ENCODE measurements at places on chromosomes 13 and 19. TPM values are rescaled to one million over a fixed set of nuclear protein-coding genes. Genes with fewer than 3 reads are reported as not detected.

The CRX gene
- not detected for total RNA-seq

DNA sequence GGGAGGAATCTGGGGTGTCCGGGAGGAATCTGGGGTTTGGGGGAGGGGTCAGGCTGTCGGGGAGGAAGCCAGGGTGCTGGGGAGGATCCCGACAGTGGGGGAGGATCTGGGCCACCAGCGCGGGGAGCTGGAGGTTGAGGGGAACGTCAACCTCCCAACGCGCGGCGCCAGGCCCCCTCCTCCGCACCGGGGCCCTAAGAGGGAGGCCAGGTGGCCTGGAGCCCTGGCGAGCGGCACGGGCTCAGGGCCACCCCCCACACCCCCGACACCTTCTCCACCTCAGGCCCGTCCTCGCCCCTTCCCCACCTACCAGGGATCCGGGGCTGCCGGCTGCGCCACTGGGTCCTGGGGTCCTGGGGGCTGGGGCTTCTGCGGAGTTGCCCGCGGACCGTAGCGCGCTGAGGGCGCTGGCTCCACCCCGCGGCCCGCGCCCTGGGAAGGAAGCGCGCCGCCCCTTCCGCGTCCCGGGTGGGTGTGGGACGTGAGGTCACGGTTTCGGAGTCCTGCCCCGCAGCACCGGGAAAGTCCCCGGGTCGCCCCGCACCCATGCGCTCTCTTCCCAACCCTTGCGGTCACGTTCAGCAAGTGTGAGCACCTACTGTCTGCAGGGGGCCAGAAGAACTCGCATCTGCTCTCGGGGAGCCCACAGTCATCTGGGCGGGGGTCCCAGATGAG, at the start of gene TICAM1:
Gene TICAM1, minus strand, starts transcription at position 409 of the 675 bp plus-strand sequence. CDS start 13,335 bp downstream, outside the sequence.
- peak within 1 kb of the TSS; percentile 87 for H3K27ac ChIP-seq
- H3K27me3 ChIP-seq, result no peaks in the 10 kb centered on the region

DNA sequence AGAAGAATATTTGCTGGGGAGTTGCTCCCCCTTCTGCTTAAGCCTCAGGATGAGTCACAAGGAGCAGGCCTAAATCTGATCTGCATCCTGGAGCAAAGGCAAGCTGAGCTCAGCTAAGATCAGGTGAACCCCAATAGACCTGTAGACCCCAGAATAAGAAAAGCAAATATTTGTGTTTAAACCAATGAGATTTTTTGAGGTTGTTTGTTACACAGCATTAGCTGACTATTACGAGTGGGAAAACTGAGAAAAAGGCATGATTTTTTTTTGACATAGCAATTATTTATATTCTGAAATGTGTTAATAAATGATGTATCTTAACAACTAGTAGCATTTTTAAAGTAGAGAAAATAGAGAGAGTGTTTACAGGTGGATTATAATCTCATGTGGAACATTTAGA, 45.1 kb downstream of the ADGRE3 start:
- H3K27ac ChIP-seq, result no peak overlapping the region
- H3K27me3 ChIP-seq, result peaks cover 2% of the 10 kb centered on the region
- DNase-seq, result no peak
- H3K4me1 ChIP-seq, result no peaks in the 10 kb centered on the region
- no peaks in the 10 kb centered on the region for H3K36me3 ChIP-seq

DNA sequence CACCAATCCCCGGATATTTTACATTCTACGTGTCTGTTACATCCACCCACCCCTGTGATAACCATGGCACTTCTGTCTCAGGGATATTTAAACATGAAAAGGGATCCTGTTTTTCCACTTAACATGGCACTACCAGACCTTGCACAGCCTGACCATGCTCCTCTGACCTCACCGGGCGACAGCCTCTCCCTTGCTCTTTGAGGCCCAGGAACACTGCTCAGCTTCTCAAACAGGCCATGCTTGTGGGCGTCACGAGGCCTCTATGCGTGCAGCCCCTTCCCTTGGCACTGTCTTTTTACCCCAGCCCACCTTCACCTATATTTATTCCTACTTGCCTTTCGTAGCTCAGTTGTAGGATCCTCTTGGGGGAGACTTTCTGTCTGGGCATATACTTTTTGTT, 385.6 kb downstream of the UQCRFS1 start:
- no peak overlapping the region for H3K27ac ChIP-seq
- no peak for DNase-seq
- no peaks in the 10 kb centered on the region for H3K36me3 ChIP-seq
- H3K27me3 ChIP-seq, result no peaks in the 10 kb centered on the region
- H3K4me3 ChIP-seq, result no peak overlapping the region

The GIPR gene
- 5.9 TPM for total RNA-seq

- no peaks in the 10 kb centered on the region for H3K27me3 ChIP-seq
- H3K4me3 ChIP-seq, result no peak overlapping the region
- H3K36me3 ChIP-seq, result no peaks in the 10 kb centered on the region
- no peak for DNase-seq
- no peak overlapping the region for H3K27ac ChIP-seq
Measured at GRCh38 chr13:75369981-75370380, 112.0 kb downstream of the TBC1D4 start.

The LCP1 gene
- total RNA-seq, result 1,060 TPM

DNA sequence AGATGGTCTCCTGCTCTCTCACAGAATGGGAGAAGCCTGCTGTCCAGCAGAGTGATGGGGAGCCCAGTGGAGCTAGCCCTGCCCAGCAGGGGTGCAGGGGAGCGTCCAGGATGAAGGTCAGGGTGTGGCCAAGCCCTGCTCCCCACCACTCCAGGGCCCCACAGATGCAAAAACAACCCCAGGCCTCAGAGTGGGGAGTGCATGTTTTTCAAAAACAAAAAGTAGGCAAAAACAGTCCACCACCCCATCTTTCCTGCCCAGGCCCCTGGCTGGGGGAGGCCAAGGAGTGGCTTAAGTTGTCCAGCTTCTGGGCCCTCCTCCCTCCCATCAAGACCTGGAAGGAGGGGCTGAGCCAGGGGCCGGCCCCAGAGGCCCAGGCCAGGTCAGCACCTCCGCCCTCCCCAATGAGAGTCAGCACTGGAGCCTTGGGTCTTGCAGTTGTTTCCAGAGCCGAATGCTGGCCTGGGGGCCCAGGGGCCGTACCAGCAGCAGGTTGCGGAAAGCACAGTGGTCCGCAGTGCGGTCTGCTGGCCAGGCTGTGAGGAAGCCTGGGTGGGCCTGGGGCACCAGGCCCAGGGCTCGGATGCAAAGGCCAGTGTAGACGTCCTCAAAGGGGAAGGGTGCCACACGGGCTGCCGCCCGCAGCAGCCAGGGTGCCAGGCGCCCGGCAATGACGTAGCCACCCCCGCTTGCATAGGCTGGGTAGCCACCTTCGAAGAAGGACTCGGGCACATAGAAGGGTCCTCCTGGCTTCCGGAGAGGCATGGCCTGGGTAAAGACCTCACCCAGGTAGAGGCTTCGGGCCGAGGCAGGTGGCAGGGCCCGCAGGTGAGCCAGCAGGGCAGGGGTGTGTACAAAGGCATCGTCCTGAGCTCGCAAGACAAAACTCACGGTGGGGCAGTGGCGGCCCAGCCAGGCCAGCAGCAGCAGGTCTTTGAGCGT, 1.7 kb downstream of the B3GNT8 start:
- no peak for DNase-seq
- H3K4me1 ChIP-seq, result peaks cover 18% of the 10 kb centered on the region
- H3K27me3 ChIP-seq, result no peaks in the 10 kb centered on the region
- H3K36me3 ChIP-seq, result peaks cover 16% of the 10 kb centered on the region

GRCh38 chr19:55224038-55224665, 4.4 kb downstream of the TMEM86B start:
- no peaks in the 10 kb centered on the region for H3K4me1 ChIP-seq
- no peak for DNase-seq
- H3K36me3 ChIP-seq, result peaks cover 32% of the 10 kb centered on the region
- no peaks in the 10 kb centered on the region for H3K27me3 ChIP-seq
- H3K27ac ChIP-seq, result no peak overlapping the region

The FCER2 gene
- total RNA-seq, result 2.6 TPM

DNA sequence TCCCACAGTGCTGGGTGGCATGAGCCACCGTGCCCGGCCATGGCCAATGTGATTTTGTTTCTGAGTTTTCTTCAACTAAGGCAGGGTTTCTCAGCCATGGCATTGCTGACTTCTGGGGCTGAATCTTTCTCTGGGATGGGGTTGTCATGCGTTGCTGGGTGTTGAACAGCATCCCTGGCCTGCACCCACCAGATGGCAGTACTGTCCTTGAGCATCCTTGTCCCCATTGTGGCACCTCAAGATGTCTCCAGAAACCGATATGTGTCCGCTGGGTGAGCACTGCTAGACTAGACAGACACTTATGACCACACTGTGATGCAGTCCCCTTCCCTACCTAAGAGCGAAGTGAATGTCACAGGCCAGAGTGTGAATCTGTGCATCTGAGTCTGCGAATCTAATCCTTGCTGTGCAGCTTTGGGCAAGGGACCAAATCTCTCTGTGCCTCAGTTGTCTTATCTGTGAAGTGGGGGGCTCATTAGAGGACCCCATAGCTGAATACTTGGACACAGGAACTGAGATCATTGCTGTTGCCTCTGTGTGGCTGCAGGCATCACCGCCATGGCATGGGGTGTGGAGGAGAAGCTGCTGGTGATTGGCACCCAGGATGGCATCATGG, 50.3 kb upstream of the SIN3B start:
- DNase-seq, result peak; percentile 73
- no peak overlapping the region for H3K27ac ChIP-seq
- no peak overlapping the region for H3K4me3 ChIP-seq

GRCh38 chr13:49292742-49293486, 45.2 kb downstream of the CDADC1 start:
- no peak overlapping the region for H3K4me3 ChIP-seq
- DNase-seq, result peak; percentile 51
- no peak overlapping the region for H3K27ac ChIP-seq
- no peaks in the 10 kb centered on the region for H3K27me3 ChIP-seq

GRCh38 chr19:33295621-33296487, 6.5 kb downstream of the CEBPA start:
- no peaks in the 10 kb centered on the region for H3K36me3 ChIP-seq
- no peaks in the 10 kb centered on the region for H3K4me1 ChIP-seq
- DNase-seq, result no peak
- H3K27me3 ChIP-seq, result peaks cover 29% of the 10 kb centered on the region
- no peak overlapping the region for H3K27ac ChIP-seq

The CNN1 gene
- total RNA-seq, result not detected

DNA sequence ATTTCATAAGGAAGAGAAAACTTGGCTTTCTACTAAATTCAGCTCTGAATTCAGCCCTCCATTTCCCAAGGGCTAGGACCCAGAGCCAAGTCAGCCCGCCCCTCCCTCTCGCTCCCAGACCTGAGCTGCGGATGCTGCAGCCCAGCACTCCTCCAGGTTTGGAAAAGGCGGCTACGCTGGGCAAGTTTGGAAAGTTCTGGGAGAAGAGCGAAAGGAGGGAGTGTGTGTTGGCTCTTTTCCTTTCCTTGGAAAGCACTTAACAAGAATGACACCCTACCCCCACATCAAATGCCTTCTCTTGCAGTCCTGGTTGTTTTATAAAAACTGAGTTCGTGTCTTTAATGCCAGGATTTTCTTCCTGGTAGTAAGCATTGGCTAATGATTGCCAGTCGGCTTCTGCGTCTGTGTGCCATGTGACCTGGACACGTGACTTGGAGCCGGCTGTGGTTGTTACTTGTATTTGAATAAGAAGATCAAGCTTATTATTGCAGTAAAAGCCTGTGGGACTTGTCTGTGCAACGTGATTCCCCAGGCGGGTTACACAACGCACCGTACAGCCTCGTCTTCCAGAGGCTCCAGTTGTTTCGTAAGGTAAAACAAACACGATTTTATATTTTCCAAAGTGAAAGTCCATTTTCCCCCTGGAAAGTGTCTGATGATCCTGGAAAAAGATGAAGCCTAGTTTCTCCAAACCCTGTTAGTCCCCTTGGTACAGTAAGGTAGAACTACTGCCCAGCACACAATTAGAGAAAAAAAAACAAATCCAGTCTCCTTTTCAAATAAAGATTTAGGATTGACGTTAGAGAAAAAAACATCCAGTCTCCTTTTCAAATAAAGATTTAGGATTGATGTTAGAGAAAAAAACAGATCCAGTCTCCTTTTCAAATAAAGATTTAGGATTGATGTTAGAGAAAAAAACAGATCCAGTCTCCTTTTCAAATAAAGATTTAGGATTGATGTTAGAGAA, 26.8 kb upstream of the UBE2L5 start:
- peak overlapping the region; percentile 96 for H3K27ac ChIP-seq
- H3K4me3 ChIP-seq, result peak overlapping the region; percentile 82
- peak; percentile 85 for DNase-seq
- no peaks in the 10 kb centered on the region for H3K36me3 ChIP-seq

DNA sequence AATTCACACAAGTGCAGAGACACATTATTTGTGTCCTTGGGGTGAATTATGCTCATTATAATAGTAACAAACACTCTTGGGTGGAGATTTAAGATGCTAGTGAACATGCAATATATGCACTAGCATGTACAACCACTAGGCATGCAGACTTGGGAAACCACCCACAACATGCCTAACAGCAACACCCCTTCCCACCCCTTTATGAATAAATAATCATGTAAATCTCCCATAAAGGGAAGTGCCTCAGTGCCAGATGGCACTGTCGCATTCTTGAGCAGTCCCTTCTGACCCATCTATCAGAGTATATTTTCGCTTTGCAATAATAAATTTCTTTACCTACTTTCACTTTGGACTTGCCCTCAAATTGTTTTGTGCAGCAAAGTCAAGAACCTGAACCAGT, 1362.2 kb downstream of the OLFM4 start:
- no peaks in the 10 kb centered on the region for H3K36me3 ChIP-seq
- H3K27me3 ChIP-seq, result no peaks in the 10 kb centered on the region
- DNase-seq, result no peak
- H3K4me3 ChIP-seq, result no peak overlapping the region

DNA sequence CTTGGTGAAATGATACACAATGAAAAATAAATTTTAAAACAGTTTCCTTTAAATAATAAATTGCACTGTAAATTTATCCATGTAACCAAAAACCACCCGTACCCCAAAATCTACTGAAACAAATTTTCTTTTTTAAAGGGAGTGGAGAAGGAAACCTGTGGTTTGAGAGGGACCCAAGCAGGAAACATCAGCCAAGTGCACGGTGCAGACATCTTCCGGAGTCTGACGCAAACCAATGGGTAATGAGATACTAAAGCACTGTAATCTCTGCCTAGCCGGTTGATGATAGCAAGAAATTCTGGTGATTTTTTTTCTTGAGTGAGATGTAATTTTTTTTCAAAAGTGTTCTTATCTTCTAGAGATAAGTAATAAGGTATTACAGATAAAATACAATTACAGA, 115.4 kb downstream of the ABCC4 start:
- DNase-seq, result peak; percentile 61
- H3K4me3 ChIP-seq, result peak overlapping the region; percentile 42
- peaks cover 24% of the 10 kb centered on the region for H3K36me3 ChIP-seq

- DNase-seq, result no peak
- peaks cover 4% of the 10 kb centered on the region for H3K27me3 ChIP-seq
- H3K4me1 ChIP-seq, result no peaks in the 10 kb centered on the region
- H3K36me3 ChIP-seq, result no peaks in the 10 kb centered on the region
Measured at GRCh38 chr13:34826432-34826831, 115.6 kb upstream of the NBEA start.

DNA sequence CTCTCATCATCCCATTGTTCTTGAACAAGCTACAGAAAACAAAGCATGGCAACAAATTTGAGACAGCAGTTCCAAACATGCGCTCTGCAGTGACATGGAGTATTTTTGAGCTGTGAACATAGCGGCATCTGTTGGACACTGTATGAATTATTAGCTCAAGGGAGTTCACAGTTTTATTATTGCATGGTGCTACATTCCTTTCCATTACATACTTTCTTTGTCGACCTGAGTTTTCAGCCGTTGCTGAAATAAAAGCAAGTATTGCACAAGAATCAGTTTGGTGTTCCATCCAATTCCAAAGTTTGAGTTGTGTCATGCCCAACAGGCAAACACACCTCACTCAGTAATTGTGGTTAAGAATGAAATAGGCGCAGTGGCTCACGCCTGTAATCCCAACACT, 30.1 kb upstream of the METTL21C start:
- DNase-seq, result peak; percentile 6
- H3K36me3 ChIP-seq, result no peaks in the 10 kb centered on the region
- H3K27ac ChIP-seq, result no peak overlapping the region
- no peak overlapping the region for H3K4me3 ChIP-seq
- H3K4me1 ChIP-seq, result peaks cover 4% of the 10 kb centered on the region
